ENCODE measurements at places on chromosomes 11 and 22.
A peak's percentile ranks its signal among the peaks of the same experiment; 100 is the strongest.

- DNase-seq = peak; percentile 47
Observed at GRCh38 chr22:37428649-37429586, 1.6 kb upstream of the ELFN2 start.

- DNase-seq = peak; percentile 51
Observed at GRCh38 chr22:50469377-50470305, 5.2 kb downstream of the SBF1 start.

GRCh38 chr11:90344546-90344945, 121.7 kb upstream of the CHORDC1 start:
- DNase-seq = no peak

DNA sequence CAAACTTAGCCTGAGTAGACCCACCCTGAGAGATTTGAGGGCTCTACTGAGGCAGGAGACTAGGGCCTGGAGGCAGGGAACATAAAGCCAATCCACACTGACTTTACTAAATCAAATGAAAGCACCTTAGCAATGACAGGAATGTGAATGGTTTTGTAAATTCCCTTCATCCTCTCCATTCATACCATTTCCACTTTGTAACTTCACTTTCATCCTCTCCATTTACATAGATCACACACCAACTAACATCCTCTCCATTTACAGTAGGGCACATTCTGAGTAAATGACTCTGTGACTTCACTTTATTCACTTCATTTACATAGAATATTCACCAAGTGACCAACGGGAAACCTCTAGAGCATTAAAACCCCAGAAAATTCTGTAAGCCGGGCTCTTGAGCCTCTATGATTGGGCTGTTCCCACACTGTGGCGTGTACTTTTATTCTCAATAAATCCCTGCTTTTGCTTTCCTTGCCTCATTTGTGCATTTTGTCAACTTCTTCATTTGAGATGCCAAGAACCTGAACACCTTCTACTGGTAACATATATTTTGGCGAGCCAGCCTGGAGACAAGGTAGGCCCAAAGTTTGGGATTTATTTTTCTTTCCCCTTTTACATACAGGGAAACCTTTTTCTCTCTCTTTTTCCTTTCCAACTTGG, 82.9 kb downstream of the PIWIL4 start:
- no peak for DNase-seq

GRCh38 chr22:30940685-30941362, 27.8 kb downstream of the MORC2 start:
- DNase-seq = no peak

DNA sequence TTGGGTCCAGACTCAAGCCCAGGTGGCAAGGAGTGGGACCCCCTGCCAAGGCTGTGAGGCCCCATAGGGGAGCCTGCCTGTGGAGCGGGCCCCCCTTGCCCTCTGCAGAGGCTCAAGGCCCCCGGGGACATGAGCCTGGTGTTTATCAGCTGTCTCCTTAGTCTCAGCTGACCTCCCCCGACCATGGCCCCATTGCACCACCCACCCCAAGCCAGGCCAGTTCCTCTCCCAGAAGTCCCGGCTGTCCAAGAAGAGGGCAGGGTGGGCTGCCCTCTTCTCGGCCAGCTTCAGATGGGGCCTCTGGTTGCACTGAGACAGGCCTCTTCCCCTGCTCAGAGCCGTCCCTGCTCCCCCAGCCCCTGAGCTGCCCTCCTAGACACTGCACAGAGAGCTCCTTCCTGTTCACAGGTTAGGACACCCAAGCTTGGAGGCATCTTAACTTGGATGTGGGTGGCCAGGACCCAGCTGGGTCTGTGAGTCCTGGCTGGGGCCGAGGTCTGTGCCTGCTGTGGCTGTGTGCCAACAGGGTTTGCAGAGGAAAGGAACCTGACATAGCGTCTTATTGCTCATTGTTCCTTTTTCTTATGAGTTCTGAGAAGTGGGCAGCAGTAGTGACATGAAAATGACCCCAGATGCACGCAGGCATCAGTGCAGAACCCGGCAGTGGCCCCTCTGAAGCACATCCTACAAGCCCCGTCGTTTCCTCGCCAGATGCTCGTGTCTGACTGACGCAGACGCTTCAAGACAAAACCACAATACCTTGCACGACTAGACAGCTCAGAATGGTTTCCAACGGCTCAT, 5.4 kb downstream of the TRABD start:
- no peak for DNase-seq

DNA sequence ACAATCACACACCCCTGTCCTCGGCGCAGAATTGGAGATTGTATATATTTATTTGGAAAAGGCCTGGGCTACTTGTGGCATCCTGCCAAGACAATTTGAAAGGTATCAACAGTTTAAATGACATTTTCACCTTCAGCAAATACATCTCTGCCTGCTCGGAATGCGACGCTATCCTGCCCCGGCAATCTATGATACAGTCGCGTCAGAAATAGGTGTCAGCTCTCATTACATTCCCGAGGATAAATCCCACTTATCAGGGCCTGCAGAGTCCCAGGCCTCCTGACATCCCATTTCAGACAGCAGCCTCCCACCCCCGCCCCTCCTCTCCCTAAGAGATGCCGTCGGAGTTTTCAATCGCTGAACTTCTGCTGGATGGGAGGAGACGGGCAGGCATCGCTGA, 114.7 kb downstream of the BRD1 start:
- DNase-seq = no peak

GRCh38 chr11:16825101-16825500, 86.7 kb downstream of the C11orf58 start:
- DNase-seq = no peak

DNA sequence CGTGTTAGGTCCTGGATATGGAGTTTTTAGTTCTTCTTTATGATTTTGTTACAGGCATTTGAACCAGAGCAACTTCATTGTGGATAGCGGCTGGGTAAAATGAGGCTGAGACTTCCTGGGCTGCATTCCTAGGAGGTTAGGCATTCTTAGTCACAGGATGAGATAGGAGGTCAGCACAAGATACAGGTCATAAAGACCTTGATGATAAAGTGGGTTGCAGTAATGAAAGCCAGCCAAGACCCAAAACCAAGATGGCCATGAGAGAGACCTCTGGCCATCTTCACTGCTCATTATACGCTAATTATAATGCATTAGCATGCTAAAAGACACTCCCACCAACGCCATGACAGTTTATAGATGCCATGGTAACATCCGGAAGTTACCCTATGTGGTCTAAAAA, 23.4 kb upstream of the CLMP start:
- no peak for DNase-seq

- no peak for DNase-seq
Observed at GRCh38 chr22:39150848-39151215, 1.6 kb downstream of the CBX7 start.

GRCh38 chr11:35619116-35619854, 1.0 kb downstream of the FJX1 start:
- peak; percentile 64 for DNase-seq

DNA sequence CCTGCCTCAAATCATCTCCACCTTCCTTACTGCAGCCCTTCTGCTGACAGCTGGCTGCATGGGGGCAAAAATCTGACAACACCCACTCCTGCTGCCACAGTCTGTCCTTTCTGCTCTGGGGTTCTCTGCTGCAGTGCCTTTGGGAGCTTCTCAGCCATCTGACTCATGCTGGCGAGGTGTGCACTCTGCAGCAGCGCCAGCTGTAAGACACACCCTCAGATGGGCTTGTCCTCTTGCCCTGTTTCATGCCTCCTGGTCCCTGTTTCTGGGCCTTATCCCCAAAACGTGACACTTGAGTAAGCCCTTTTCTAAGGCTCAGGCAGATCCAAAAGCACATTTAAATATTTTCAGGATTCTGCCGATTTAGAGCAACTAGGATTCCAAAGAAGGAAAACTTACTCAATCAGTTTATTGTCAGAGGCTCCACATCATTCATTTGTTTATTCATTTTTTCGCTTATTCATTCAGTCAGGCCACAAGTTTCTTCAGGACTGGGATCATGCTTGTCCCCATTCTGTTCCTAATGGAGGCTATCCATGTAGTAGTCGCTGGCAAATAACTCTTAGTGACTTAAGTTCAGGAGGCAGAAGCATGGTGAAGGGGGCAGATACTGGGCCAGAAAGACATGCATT, 60.2 kb downstream of the SMIM38 start:
- DNase-seq = peak; percentile 16

DNA sequence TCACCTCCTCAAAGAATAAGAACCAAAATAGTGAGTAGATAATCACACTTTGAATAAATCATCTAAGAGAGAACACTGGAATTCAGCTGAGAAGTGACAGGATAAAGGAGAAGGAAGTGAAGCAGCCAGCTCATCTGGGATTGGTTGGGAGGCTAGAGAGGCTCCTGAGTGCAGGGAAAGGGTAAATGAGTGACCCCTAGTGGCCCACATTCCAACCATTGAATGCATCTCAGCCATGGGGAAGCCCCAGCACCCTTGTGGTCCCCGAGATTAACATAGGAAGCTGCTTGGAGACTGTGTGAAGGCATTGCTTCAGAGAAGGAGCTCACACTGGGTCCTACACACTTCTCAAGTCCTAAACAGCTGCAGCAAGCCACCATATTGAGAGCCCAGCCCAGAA, 82.3 kb downstream of the JRKL start:
- DNase-seq = no peak

DNA sequence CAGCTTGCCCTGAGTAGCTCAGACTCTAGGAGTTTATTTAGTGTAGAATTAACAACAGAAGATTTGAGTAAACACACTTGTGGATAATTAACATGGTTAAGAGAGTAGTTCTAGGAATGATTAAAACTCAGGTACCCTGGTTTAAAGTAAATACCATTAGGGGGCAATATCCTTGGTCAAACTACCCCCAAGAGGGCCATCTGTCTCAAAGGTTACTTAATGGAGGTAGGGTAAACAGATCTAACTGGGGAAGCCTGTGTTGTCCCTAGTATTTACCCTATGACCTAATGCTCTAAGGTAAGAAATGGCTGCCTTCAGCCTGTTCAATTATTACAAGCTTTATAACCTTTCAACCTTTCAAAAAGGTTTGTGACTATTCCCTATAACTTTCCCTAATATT, 10.6 kb upstream of the GLYATL1 start:
- DNase-seq = no peak

DNA sequence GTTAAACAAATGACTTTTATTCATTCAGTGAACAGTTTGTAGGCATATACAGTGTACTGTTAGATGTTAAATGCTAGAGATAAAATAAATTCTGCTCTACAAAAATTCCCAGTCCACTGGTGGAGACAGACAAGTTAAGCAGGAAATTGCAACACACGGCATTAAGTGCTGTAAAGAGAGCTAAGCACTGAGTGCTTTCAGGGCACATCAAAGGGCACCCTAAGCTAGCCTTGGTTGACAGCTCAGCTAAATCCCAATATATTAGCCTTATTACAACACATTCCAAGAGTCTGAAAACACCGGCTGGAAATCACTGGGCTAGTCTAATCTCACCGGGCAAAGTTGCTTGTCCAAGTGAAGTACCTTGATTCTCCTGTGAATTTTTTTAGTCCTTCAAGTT, 55.1 kb downstream of the NOX4 start:
- DNase-seq = peak; percentile 23

GRCh38 chr11:83046621-83047172, 25.0 kb downstream of the RAB30 start:
- DNase-seq = peak; percentile 19

GRCh38 chr11:45158891-45159605, 12.6 kb downstream of the PRDM11 start:
- no peak for DNase-seq

DNA sequence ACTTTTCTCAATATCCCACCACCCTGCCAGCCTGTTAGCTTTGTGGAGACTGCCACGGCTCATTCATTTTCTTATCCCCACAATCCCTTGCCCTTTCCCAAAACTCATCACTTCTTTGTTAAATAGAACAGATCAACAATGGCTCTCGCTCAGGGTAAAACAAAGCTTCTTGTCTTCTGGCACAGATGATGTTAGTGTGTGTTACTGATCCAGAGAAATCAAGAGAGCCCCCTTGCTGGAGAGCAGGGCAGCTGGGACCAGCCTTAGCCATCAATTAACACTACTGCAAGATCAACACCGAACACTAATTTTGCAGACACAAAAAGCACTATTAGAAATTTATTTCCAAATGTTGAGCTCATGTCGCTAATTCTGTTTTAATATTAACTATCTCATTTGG, 420.9 kb downstream of the TENM4 start:
- DNase-seq = no peak

DNA sequence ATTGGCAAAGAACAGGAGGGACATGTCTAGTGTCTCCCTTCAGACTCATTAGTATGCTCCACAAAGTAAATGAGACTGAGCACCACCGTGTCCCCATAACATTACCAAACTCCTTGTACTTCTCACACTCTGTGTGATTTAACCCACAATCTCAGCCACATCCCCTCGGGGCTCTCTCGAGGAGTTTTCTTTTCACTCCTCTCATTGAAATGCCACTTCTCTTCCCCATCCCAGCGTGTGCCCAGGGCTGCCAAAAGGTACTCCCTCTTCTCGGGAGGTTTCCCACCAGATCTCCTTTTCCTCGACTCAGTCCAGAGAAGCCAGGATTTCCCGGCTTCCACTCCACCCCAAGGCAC, 1.1 kb downstream of the RBFOX2 start:
- DNase-seq = no peak

DNA sequence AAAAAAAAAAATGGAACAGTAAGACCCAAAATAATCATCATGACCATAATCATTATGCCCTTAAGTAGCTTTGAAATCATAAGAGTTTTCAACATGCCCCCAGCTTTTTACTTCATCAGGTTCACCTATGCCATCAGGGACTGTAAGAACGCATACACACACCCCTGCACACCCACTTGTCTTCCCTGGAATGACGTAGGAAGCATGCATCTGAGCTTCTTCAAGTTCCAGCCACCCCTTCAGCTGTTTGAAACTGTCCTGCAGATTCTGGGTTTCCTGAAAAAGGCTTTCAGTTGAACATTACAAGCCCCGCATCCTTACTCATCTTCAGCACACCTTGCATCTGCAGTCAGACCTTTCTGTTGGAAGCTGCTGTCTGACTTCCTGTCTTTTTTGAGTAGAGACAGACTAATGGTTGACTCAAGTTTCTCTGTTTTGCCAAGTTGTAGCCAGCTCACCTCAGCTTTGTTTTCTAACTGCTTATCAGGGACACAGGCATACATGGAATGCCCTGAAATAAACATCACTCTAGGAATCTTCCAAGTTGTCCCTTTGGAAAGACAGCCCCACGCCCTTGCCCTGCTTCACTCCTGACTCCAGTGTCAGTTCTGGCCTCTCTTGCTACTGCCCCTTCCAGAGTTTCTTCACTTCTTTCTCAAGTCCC, 37.0 kb downstream of the ARHGAP1 start:
- no peak for DNase-seq

- DNase-seq = no peak
Observed at GRCh38 chr11:128086794-128087193, 500.6 kb downstream of the ETS1 start.

GRCh38 chr11:105074166-105074530, 29.0 kb upstream of the CARD16 start:
- DNase-seq = no peak

- no peak for DNase-seq
Observed at GRCh38 chr11:63907808-63908530, 9.0 kb downstream of the RCOR2 start.
